ENCODE measurements at places on chromosomes 16 and 17. TPM values are rescaled to one million over a fixed set of nuclear protein-coding genes. Genes with fewer than 3 reads are reported as not detected.

The PRR29 gene
- total RNA-seq: 0.50 TPM

The SYNGR3 gene
- 5.0 TPM for total RNA-seq

The PRAC1 gene
- total RNA-seq: not detected

The SPNS3 gene
- 0.03 TPM for total RNA-seq

The MFSD11 gene
- 19.8 TPM for total RNA-seq

The CCL16 gene
- not detected for total RNA-seq

The MXRA7 gene
- 64.8 TPM for total RNA-seq

The ARRB2 gene
- 63.2 TPM for total RNA-seq

The ZG16B gene
- 0.37 TPM for total RNA-seq

The ATP2C2 gene
- 0.22 TPM for total RNA-seq

The TMEM114 gene
- not detected for total RNA-seq

The OR4D1 gene
- total RNA-seq: not detected

The CHST6 gene
- 0.17 TPM for total RNA-seq

Data from A549 treated with AZD2906 at 1 μM for 4 hours (cell line).